ENCODE measurements at places on chromosomes 13 and 19.

GRCh38 chr19:22628401-22628800, 5.7 kb upstream of the ZNF492 start:
- no peak for DNase-seq

DNA sequence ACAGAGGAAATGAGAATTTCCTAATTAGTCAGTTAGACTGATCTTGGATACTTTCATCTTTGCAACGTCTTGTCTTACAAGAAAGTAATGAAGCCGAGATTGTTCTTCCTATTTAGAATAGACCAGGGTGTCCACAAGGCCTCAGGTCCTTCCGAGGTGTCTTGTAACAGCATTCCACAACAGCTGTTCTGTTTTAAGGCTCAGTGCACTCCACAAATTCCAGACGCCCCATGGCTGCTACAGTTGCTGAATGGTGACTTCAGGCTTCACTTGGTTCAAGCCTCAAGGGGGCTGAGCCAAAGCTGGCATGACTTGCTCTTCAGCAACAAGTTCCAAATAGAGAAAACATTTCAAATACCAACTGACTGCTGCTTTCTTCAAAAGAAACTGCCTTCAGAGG, 143.4 kb downstream of the SHISA2 start:
- no peak for DNase-seq

- DNase-seq: peak; percentile 90
Observed at GRCh38 chr13:48156466-48156865, 61.6 kb upstream of the MED4 start.

- no peak for DNase-seq
Observed at GRCh38 chr19:1037621-1038064, 2.3 kb upstream of the ABCA7 start.

DNA sequence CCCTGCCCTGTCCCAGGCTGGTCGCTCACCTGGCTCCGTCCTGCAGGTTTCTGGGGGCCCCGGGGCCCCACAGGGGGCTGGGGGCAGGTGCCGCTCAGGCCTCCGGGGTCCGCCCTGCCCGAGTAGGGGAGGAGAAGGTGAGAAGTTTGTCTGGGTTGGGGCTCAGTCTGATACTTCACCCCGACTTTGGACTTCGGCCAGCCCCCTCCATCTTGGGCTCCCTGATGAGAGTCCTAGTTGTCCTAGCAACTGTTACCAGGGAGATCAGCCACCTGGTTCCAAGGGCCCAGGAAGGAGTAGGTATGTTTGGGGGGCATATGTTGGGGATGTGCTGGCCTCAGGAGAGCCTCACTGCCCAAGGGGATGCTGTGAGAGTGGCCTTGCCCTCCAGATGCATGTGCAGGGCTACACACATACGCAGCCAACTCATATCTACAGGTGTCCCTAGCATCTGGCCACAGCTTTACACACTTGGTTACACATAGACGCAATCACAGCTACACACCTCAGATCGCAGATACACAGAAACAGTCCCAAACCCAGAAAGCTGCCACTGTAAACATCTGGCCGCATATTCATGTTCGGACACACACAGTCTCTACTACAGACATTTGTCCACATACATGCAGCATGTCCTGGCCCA, 3.4 kb downstream of the NUMBL start:
- no peak for DNase-seq

DNA sequence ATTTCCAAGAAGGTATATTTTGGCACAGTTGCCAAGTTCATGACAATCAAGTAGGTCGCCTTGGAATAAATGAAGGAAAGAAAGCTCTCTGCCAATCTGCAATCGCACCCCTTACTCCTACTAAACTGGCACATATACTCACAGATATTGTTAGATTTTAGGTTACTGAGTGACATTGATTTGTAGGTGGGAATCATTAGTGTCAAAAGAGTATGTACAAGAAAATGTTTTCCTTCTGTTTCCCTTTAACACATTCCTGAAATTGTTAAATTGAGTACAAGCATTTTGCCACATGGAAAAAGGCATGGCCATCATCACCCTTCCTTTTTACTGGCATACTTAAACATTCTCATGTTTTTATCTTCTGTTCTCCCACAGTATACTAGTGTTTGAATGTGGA, 2868.3 kb upstream of the PCDH20 start:
- DNase-seq: no peak

- no peak for DNase-seq
Observed at GRCh38 chr19:51694318-51695085, 1.4 kb downstream of the SPACA6 start.

DNA sequence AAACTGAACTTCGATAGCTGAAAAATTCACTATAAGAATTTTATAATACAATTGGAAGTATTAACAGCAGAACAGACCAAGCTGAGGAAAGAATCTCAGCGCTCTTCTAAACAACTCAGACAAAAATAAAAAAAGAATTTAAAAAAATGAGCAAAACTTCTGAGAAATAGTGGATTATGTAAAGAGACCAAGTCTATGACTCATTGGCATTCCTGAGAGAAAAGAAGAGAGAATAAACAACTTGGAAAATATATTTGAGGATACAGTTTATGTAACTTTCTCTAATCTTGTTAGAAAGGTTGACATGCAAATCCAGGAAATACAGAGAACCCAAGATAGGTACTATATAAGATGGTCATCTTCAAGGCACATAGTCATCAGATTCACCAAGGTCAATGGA, 25.4 kb downstream of the SLC25A15 start:
- no peak for DNase-seq

- DNase-seq: no peak
Observed at GRCh38 chr19:47587295-47587694, 14.3 kb upstream of the ZNF541 start.

DNA sequence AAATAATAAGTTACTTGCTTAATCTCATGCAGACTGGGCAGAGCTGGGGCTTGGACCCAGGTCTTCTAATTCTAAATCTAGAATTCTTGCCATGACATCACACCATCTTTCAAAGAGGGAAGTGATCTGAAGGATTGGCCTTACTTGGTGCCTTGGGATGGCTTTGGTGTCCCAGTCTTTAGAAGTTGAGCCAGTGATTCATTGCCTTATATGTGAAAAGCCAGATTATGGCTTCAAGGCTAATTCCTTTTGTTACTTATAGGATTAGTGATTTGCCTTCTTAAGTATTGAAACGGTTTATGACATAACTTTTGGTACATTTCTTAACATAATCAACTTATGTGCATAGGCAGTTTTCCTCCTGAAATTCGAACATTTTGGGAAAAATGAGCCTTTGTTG, 14.9 kb downstream of the COG3 start:
- DNase-seq: no peak

DNA sequence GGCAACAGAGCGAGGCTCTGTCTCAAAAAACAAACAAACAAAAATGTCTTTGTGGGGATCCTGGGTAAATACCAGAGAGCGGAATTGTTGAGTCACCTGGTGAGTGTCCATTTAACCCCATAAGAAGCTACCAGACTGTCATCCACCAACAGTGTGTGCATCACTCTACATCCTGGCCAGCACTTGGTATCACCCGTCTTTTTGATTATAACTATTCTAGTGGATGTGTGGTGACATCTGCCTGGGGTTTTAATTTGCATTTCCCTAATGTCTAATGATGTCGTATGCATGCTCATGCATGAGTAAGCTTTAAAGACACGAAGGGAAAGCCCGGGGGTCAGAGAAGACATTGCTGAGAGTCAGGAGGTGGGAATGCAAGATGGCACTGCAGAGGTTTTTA, 126.7 kb upstream of the MRI1 start:
- DNase-seq: no peak

- no peak for DNase-seq
Observed at GRCh38 chr13:74620711-74621110, 486.5 kb upstream of the KLF12 start.

DNA sequence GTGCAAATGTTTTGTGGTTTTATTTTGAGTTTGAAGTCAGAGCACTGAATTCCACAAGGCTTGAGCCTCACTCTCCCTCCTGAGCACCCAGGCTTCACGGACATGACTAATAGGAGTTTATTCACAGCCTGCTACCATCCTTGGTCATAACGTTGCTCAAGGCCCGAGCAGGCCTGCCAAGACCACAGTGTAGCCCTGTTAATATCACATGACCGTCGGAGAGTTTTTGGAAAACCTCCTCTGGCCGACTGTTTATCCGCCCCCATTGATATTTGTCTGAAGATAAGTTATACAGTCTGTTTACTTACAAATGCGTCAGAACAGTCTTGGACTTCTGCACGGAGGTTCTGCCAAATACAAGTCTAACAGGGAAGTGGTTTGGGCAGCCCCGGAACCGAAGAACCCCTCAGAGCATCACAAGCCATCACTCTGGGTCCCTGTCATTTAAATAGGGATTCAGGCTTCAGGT, 89.9 kb downstream of the COL4A2 start:
- no peak for DNase-seq

DNA sequence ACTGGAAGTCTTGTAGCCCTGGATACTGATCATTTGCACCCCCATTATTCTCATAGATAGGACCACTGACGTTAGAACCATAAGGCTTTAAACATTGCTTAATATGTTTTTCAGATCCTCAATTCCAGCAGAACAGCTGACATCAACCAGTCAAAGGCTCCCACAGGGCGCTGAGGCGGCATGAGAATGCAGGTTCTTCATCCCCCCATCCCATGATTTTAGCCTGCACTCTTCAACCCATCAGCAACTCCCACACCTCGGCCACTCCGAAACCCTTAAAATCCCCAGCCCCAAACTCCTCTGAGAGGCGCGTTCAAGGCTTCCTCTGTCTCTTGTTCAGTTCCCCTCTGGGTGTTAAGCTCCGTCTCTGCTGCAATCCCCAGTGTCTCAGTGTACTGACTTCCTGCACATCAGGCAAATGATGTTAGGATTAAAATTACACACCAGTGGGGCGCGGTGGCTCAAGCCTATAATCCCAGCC, 24.3 kb upstream of the LAMP1 start:
- DNase-seq: no peak

GRCh38 chr13:50280441-50280937, 265.2 kb downstream of the KCNRG start:
- no peak for DNase-seq

- DNase-seq: no peak
Observed at GRCh38 chr13:23081220-23081619, 99.6 kb upstream of the SGCG start.

DNA sequence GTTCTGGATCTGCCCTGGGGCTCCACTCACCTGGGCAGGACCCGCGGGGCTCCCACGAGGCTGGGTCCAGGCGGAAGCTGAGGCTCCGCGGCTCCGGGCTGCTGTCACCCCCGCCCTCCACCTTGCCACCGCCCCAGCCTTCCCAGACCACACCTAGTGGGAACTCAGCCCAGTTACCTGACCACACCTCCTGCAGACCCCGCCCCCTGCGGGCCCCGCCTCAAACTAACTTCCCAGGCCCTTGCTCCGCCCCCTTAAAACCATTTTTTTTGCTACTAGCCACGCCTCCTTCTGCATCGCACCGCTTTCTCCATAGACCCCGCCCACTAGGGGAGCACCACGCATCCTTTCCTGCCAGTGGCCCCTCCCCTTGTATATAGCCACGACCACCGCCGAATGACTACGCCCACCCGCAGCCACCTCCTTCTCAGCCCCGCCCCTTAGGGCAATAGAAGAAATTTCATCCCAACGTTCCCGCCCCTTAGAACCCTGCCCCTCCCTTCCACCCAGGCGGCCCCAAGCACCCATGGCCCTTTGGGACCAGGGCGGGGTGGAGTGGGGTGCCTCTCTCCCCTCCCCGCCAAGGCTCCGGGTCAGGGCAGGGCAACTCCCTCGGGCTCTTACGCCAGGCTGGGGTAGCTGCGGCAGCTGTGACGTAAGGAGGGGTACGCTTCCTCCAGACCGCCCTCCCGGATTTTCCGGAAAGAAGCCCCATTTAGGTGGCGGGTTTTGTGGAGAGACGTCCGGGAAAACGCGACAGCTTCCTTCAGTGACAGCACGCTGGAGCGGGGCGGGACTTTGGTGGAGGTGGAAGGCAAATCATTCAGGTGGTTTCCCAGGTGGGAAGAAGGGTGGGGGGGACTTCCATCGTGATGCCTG, at the start of gene SH2D3A:
TSS of gene SH2D3A (minus strand) at position 79 of the 879 bp plus-strand sequence. CDS start 3,687 bp downstream, outside the sequence.
- peak; percentile 98 for DNase-seq

DNA sequence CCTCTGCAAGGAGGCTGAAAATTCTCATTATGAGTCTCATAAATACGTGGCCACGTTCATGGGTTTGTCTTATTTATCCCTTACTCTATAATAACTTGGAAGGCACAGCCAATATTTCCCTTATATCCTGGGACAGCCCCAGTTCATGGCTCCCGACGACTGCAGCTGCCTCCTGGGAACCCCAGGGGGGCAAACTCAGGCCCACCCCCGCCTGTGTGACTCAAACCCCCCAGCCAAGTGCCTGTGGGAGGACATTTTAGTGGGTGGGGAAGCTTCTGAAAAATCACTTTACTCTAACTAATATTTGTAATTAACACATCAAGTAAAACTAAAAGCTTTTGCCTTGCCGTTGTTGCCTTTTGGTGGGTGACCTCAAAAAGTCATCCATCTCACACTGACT, 14.3 kb downstream of the RASA3 start:
- DNase-seq: no peak

GRCh38 chr19:23070353-23071146, 46.3 kb upstream of the ZNF730 start:
- DNase-seq: no peak

GRCh38 chr19:52170304-52170703, 1.1 kb downstream of the ZNF836 start:
- peak; percentile 68 for DNase-seq

DNA sequence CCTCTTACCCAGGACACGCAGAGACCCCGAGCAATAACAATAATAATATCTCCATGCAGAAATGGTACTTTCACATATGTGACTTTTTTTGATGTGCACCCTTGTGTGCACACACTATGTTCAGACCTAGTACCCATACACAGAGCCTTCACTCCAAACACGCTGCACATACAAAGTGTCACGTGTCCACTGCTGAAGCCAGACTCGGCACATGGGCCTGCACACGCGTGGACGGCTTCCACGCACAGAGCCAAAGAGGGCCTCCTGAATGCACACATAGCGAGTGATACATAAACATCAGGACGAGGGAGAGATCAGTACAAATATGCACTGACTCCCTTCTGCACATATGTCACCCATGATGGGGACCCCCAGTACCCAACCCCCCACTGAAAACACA, 41.9 kb upstream of the POU2F2 start:
- no peak for DNase-seq

DNA sequence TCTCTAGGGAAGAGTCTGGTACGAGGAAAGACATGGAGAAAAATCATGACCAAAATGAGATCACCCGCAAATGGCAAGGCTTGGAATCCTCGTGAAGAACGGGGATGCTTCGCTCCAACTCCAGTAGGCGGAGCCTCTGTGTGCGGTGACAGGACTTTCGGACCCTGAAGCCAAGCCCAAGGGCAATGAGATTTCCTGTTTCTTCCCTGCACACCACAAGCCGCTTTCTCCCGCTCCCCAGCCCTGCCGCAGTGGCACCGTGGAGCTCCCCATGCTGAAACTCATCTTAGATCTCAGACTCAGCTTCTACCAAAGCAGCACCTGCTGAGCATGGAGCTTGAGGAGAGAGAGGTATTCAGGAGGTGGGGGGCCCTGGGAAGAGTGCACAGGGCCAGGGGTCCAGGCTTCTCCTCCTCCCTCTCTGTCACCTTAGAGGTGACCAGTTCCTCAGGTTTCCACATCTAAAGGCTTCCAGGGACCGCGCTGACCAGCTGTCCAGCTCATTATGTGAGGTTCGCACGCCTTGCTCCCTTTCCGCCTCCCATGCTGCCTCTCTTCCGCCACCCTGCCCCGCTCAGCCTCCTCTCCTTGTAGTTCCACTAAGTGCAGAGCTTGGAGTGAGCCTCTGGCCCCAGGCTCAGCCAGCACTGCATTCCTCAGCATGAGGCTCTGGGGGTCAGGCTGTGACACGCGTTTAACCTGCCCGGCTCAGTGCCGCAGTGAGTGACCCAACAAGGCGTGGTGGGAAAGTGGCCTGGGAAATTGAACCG, 153.8 kb upstream of the SOX1 start:
- DNase-seq: no peak

All from activated CD4-positive, alpha-beta T cell treated with anti-CD3 and anti-CD28 coated beads, Interleukin-2, amount 10 ng/mL, durations not matched to agents 24 days and 14 days (primary cell).